ENCODE measurements at places on chromosomes 11 and 22. TPM values are rescaled to one million over a fixed set of nuclear protein-coding genes. Genes with fewer than 3 reads are reported as not detected.
A peak's percentile ranks its signal among the peaks of the same experiment; 100 is the strongest.

GRCh38 chr11:88656283-88656682, 318.7 kb upstream of the CTSC start:
- no peak overlapping the region for H3K27ac ChIP-seq
- H3K4me3 ChIP-seq, result no peak overlapping the region
- DNase-seq, result no peak
- H3K36me3 ChIP-seq, result no peaks in the 10 kb centered on the region

DNA sequence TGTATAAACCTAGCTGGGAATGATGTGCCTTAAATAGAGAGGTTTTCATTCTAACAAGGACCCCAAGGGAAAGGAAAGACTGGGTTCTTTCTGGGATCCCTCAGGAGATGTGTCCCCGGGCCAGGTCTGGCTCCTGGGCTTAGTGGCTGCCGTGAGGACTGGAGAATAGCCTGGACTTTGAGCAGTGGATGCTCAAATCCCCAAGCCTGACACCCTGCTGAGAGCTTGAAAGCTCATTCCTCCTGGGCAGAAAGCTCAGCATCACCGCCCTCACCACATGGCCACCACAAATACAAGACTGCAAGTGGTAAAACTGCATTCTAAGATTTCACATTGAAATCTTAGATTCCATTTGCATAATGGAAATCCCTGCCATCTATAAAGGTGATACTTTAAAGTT, 79.4 kb upstream of the NARS2 start:
- no peaks in the 10 kb centered on the region for H3K36me3 ChIP-seq
- no peak overlapping the region for H3K4me3 ChIP-seq
- H3K27ac ChIP-seq, result no peak overlapping the region
- peaks cover 7% of the 10 kb centered on the region for H3K27me3 ChIP-seq
- DNase-seq, result no peak
- no peaks in the 10 kb centered on the region for H3K4me1 ChIP-seq

- H3K27me3 ChIP-seq, result peaks cover 21% of the 10 kb centered on the region
- H3K27ac ChIP-seq, result no peak overlapping the region
- H3K4me1 ChIP-seq, result no peaks in the 10 kb centered on the region
- DNase-seq, result peak; percentile 54
- H3K4me3 ChIP-seq, result no peak overlapping the region
Measured at GRCh38 chr22:28855355-28856094, 27.8 kb upstream of the ZNRF3 start.

GRCh38 chr11:44854086-44854485, 96.6 kb downstream of the TP53I11 start:
- no peak overlapping the region for H3K4me3 ChIP-seq
- H3K27me3 ChIP-seq, result no peaks in the 10 kb centered on the region
- H3K4me1 ChIP-seq, result no peaks in the 10 kb centered on the region
- H3K36me3 ChIP-seq, result no peaks in the 10 kb centered on the region
- DNase-seq, result no peak

DNA sequence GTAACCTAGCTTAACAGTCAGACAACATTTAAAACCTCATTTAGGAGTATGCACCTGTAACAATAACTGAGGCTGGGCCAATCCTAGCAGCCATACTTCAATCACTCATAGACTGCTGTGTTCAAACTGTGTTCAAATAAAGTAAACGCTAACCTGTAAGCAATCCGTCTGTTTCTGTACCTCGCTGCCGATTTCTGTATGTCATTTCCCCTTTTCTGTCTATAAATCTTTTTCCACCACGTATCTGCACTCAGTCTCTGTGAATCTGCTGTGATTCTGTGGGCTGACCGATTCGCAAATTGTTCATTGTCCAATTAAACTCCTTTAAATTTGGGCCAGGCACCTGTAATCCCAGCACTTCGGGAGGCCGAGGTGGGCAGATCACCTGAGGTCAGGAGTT, 12.3 kb downstream of the APOBEC3H start:
- peak overlapping the region; percentile 41 for H3K27ac ChIP-seq
- no peak overlapping the region for H3K4me3 ChIP-seq
- H3K36me3 ChIP-seq, result no peaks in the 10 kb centered on the region
- no peaks in the 10 kb centered on the region for H3K27me3 ChIP-seq

DNA sequence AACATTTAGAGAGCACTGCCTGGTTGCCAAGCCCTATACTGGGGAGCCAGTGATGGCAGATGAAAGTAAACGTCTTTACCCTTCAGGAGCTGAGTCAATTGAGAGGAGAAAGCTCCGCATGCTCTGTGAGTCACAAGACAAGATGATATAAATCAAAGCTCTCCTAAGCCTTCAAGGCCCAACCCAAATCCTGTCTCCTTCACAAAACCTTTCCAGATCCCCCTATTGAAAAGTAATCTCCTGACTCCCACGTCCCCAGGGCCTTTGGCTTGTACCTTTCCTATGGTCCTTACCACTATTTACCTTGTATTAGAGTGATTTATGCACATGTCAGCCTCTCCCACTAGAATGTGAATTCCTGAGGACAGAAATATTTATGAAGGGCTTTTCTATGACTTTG, 230.1 kb upstream of the TENM4 start:
- H3K36me3 ChIP-seq, result no peaks in the 10 kb centered on the region
- H3K4me3 ChIP-seq, result no peak overlapping the region
- H3K27me3 ChIP-seq, result no peaks in the 10 kb centered on the region
- H3K27ac ChIP-seq, result no peak overlapping the region
- H3K4me1 ChIP-seq, result no peaks in the 10 kb centered on the region

GRCh38 chr11:119460582-119460981, 37.6 kb upstream of the THY1 start:
- no peaks in the 10 kb centered on the region for H3K4me1 ChIP-seq
- no peak overlapping the region for H3K27ac ChIP-seq
- peaks cover 12% of the 10 kb centered on the region for H3K36me3 ChIP-seq
- no peak overlapping the region for H3K4me3 ChIP-seq

DNA sequence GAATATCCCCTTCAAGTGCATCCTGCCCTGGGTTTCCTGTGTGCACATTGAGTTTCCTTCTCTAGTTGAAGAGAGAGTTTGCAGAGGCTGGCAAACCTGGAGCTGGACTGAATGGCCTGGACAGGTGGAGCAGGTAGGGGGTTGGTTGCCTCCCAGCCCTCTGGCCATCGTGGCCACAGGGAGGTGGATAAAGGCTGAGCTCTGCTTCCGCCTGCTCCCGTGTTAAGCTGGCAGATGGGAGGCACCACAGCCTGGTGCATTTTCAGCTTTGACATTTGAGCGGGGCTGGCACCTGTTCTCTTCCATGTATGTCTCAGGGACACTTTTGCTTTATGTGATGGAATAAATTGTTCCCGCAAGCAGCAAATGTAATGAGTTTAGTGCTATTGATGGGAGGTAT, 11.1 kb downstream of the MICAL2 start:
- no peaks in the 10 kb centered on the region for H3K36me3 ChIP-seq
- H3K4me1 ChIP-seq, result no peaks in the 10 kb centered on the region
- H3K27me3 ChIP-seq, result peaks cover 10% of the 10 kb centered on the region
- no peak overlapping the region for H3K4me3 ChIP-seq
- no peak overlapping the region for H3K27ac ChIP-seq

DNA sequence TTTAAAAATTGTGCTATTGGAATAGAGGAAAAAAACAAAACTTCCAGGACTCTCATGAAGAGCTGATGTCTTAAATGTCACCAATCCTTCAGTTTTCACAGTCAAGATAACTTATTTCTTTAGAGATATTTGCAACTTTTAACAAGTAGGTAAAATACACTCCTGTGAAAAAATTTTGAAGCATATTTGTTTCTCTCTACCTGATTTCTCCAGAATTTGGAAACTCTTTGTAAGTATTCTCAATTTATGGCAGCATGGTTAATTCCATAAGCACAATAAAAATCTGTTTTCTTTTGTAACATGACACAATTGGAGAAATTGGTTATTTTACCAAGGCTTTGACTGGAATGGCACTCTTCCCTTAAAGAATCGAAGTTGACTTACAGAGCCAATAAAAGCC, 4.1 kb downstream of the CASP4 start:
- peaks cover 7% of the 10 kb centered on the region for H3K36me3 ChIP-seq
- DNase-seq, result no peak
- H3K27me3 ChIP-seq, result no peaks in the 10 kb centered on the region
- peaks cover 67% of the 10 kb centered on the region for H3K4me1 ChIP-seq
- H3K4me3 ChIP-seq, result no peak overlapping the region

- no peak overlapping the region for H3K4me3 ChIP-seq
- H3K4me1 ChIP-seq, result no peaks in the 10 kb centered on the region
- H3K36me3 ChIP-seq, result no peaks in the 10 kb centered on the region
- peaks cover 33% of the 10 kb centered on the region for H3K27me3 ChIP-seq
- no peak overlapping the region for H3K27ac ChIP-seq
- no peak for DNase-seq
Measured at GRCh38 chr22:19666673-19667593, 47.4 kb upstream of the SEPTIN5 start.

DNA sequence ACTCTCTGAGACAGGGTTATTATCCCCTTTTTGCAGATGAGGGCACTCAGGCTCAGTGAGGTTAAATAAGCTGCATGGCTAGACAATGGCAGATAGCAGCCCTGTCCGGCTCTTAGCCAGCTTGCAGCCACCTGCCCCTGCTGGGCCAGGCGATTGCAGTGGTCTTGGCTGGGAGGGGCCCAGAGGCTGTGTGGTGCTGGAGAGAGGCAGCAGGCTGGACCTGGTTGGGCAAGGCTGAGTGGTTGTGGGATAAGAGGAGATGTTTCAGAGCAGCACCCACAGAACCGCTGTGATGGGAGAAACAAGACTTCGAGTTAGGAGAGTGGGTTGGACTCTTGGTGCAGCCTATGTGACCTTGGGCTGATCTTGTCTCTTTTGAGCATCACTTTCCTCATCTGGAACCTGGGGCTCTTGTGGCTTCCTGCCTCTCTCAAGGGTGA, 25.5 kb downstream of the PTPRJ start:
- DNase-seq, result no peak
- peak overlapping the region; percentile 80 for H3K27ac ChIP-seq
- H3K36me3 ChIP-seq, result no peaks in the 10 kb centered on the region

GRCh38 chr11:79397252-79397651, 43.6 kb downstream of the TENM4 start:
- H3K4me3 ChIP-seq, result no peak overlapping the region
- H3K4me1 ChIP-seq, result no peaks in the 10 kb centered on the region
- DNase-seq, result no peak
- no peaks in the 10 kb centered on the region for H3K36me3 ChIP-seq
- H3K27ac ChIP-seq, result no peak overlapping the region
- peaks cover 17% of the 10 kb centered on the region for H3K27me3 ChIP-seq

- no peaks in the 10 kb centered on the region for H3K27me3 ChIP-seq
- H3K4me1 ChIP-seq, result no peaks in the 10 kb centered on the region
- H3K4me3 ChIP-seq, result no peak overlapping the region
- DNase-seq, result no peak
- H3K27ac ChIP-seq, result no peak overlapping the region
Measured at GRCh38 chr11:104549019-104549418, 349.2 kb downstream of the CASP12 start.

DNA sequence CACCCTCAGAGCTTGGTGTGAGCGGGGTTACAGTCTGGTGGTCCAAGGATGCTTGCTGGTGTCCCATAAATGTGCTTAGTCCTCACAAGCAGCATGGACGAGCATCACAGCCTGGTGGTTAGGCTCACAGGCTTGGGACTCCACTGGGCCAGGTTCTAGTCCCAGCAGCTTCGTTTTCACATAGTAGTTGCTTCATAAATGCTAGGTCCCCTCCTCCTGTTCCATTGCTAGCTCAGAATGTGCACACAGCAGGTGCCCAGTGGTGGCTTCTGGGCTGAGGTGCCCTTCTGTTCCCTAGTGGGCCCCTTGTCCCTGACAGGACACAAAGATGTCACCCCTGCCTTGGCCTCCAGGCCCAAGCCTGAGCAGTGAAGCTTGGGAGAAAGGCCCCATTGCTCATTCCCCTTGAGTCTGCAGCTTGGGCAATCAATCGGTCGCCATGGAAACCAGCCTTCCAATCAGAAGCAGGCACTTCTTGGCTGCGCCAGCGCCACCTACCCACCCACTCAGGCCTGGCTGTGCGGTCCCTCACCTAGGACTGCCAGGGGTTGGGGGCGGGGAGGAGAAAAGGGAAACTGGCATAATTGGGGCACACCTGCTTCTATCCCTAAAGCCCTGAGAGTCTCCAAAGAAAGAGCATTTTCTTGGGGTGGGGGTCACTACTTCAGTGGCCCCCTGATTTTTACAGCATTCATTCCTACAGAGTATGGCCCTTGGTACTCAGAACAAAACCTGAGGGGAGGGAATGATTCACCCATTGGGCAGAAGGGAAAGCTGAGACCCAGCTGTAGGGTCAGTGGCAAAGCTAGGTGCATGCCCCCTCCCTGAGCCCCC, 48.1 kb downstream of the CYTH4 start:
- H3K4me3 ChIP-seq, result no peak overlapping the region
- no peak overlapping the region for H3K27ac ChIP-seq
- peaks cover 19% of the 10 kb centered on the region for H3K4me1 ChIP-seq
- H3K27me3 ChIP-seq, result peaks cover 40% of the 10 kb centered on the region
- H3K36me3 ChIP-seq, result no peaks in the 10 kb centered on the region
- DNase-seq, result no peak

DNA sequence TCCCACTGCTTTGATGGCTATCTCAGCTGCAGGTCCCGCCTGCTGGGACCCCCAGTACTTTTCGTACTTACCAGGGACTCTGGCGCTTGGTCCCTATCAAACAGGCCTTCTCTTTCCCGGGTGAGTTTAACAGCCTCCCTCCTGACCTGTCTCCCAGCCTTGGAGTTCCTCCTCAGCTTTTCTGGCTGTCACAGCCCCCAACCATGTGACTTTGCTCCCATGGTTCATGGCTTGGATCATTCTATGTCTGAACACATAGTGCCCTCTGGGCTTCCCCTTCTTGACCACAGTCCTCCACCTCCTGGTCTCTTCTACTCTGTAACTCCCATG, 56.9 kb downstream of the PARVA start:
- DNase-seq, result no peak
- H3K27ac ChIP-seq, result no peak overlapping the region
- no peaks in the 10 kb centered on the region for H3K36me3 ChIP-seq
- H3K4me1 ChIP-seq, result no peaks in the 10 kb centered on the region

DNA sequence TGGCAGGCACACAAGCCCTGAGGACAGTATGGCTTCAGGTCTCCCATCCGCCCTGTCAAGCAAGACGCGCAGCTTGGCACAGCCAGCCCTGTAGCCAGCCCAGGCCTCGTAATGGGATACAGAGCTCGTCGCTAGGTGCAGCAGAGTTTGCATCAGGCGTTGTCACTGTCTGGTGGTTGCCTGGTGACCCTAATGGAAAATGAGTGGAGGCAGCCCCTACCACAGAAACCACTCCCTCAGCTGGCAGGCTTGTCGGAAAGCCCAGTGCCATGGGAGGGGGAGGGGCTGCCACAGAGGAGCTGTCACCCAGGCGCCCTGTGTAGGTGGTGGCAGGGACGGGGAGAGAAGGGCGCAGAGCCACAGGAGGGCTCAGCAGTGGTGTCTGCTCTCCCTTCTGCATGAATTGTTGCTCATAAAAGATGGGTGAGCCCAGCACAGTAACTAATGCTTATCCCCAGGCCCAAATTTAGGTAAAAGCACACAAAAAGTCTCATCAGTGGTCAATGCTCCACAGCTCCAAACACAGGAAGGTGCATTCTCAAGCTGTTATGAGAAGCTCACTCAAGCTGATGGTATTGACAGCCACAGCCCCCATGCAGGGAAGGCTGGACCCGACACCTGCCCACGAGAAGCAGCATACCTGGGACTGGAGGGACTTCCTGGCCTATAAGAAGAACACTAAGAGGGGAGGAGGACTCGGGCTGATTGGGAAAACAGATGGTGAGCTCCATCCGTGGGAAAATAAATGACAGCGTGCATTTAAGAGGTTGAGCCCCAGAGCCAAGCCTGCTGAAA, 164.6 kb downstream of the ETS1 start:
- H3K27me3 ChIP-seq, result no peaks in the 10 kb centered on the region
- DNase-seq, result no peak
- no peak overlapping the region for H3K4me3 ChIP-seq
- H3K27ac ChIP-seq, result peak overlapping the region; percentile 28

The OR51E2 gene
- polyA plus RNA-seq, result not detected

The OR51I1 gene
- not detected for polyA plus RNA-seq

The ABTB2 gene
- polyA plus RNA-seq, result not detected

The GVQW3 gene
- 3.5 TPM for polyA plus RNA-seq

The GANAB gene
- polyA plus RNA-seq, result 140 TPM

The ABCC8 gene
- not detected for polyA plus RNA-seq

The CD248 gene
- polyA plus RNA-seq, result 0.39 TPM
